Stimulated activated naive CD4-positive, alpha-beta T cell treated with Interleukin-2 at 50 U/mL for 16 hours (primary cell): ENCODE measurements at places on chromosomes 7 and 10.

GRCh38 chr7:108684629-108685028 is 115.0 kb downstream of the DNAJB9 start:
- DNase-seq: no peak

DNA sequence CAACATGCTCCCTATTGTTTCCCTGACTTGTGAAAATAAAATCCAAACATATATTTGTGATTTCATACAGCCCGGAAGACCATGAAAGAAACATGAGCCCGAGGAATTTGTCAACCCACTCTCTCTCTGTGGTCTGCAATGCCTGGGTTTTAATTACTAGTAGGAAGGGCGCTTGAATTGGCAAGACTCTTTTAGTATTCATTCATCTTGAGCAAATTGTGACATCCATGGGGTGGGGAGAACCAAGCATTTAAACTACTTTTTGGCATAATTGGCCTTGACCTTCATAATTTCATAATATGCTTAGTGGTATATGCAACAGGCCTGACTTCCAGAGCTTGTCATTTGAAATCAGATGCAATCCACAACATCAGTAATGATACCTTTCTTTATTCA is 142.4 kb upstream of the BMPER start:
- DNase-seq: no peak

GRCh38 chr7:151349507-151349853 is 7.9 kb downstream of the NUB1 start:
- no peak for DNase-seq

GRCh38 chr10:80579849-80580637 is 42.3 kb downstream of the SH2D4B start:
- DNase-seq: no peak

GRCh38 chr10:32330214-32330613 is 16.7 kb downstream of the EPC1 start:
- DNase-seq: no peak

DNA sequence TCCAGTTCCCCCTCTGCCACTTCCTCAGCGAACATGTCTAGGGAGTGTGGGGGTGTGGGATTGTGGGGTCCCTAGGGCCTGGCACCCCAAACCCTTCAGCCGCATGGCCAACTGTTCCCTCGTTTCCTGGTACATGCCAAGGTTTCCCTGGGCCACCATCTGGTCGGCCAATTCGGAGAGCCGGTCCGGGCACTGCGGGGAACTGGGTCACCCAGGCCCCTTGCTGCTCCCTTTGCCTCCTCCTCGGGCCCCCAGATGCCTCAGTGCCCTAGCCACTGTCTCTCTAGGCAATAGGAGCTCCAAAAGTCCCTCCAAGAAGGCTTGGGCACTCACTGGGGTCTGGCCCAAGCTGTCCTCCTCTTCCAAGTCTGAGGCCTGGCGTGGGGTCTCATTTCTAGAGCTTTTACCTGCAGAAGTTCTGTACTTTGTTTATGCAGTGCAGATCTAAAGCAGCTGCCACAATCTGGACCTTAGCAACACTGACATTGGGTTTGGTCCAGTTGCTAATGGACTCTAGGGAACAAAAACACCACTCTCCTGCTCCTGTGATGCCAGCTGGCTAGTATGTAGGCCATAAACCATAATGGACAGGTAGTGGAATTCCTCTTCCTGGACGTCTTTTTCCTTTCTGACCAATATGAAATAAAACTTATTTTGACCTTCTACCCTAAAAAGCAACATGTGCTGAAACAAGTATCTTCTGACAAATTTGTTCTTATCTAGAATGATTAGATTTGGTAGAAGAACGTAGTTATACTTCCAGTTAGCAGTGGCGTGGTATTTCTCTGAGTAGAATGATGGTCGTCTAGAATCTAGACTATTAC is 172.9 kb downstream of the LRRC4 start:
- no peak for DNase-seq

- DNase-seq: no peak
These were observed 2.0 kb downstream of the DBNL start for GRCh38 chr7:44046321-44047061.
